Hematopoietic multipotent progenitor cell (in vitro differentiated cells): ENCODE measurements at places on chromosomes 4 and X. TPM values are rescaled to one million over a fixed set of nuclear protein-coding genes. Genes with fewer than 3 reads are reported as not detected.

SLC2A9 gene
- 3.2 TPM for total RNA-seq

TEX11 gene
- total RNA-seq, result not detected

CCSER1 gene
- total RNA-seq, result 15.3 TPM

TMEM35A gene
- not detected for total RNA-seq

FANCB gene
- 1.6 TPM for total RNA-seq

SLC34A2 gene
- not detected for total RNA-seq

NUP62CL gene
- 12.1 TPM for total RNA-seq

DDIT4L gene
- total RNA-seq, result not detected

GLRA3 gene
- under 0.01 TPM for total RNA-seq

CSAG2 gene
- total RNA-seq, result not detected

PDGFRA gene
- under 0.01 TPM for total RNA-seq

KLHL8 gene
- total RNA-seq, result 5.4 TPM

TRPC3 gene
- not detected for total RNA-seq

UGT2B17 gene
- not detected for total RNA-seq

UGT2B11 gene
- not detected for total RNA-seq

TRIM75 gene
- not detected for total RNA-seq

HS3ST1 gene
- total RNA-seq, result 1.6 TPM

XG gene
- under 0.01 TPM for total RNA-seq

ZNF330 gene
- 25.6 TPM for total RNA-seq

TLL1 gene
- total RNA-seq, result not detected

TNIP3 gene
- total RNA-seq, result not detected

GRIA3 gene
- total RNA-seq, result not detected

IDH3G gene
- total RNA-seq, result 117 TPM

PCDH18 gene
- under 0.01 TPM for total RNA-seq

ZNF157 gene
- total RNA-seq, result 0.54 TPM

ATP6AP1 gene
- 95.1 TPM for total RNA-seq

SLC6A14 gene
- not detected for total RNA-seq

EGFL6 gene
- not detected for total RNA-seq

CETN2 gene
- total RNA-seq, result 5.4 TPM
